ENCODE measurements at places on chromosomes 7 and 10.

- DNase-seq: no peak
Observed at GRCh38 chr7:92413550-92413949, 33.7 kb upstream of the GATAD1 start.

DNA sequence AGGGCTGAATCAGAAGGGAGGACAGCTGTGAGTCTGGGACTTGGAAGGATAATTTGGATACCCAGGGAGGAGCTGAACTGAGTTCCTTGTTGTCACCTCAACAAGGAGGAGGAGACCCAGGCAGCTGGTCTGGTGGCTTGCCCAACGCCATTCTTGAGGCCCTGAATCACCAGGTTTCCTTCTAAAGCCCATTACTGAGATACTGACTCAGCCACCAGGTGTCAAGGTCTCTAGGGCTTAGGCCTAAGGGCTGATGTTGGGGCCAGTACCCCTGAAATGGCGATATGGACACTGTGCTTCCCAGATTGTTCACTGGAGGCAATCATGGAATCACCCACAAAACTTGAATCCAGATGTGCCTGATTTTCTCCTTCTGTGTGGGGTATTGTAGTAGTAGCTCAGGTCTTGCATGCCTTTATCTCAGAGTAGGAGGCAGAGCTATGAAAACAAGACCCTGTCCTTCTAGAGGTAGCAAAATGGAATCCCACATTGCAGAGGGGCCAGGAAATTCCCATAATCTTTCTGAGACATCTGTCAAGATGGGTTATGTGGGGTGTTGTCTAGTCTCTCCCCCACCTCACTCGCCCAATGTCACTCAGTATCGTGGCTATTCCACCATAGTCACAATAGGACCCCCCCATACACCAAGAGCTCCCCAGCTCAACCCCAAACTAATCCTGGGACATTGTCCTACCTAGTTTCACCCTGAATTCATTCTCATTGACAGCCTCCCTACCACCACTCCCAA lies 1.8 kb upstream of the ATG9B start:
- DNase-seq: no peak

DNA sequence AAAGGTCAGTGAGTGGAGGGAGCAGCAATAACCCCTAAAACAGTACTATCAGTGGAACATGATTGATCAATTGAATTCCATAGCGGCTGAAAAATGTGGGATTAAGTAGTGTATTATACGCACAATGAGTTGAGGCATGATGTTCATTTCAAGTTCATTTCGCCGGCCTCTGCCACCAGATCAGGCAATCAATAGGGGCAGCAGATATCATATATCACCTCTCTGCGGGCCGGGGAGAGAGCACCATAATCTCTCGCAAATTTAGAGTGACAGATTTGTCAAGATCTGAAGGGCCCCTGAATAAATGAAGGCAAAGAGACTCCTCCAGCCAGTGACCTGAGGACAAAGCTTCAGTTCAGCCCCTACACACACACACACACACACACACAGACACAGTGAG lies 58.5 kb downstream of the PAX2 start:
- no peak for DNase-seq

GRCh38 chr10:29603223-29603896 lies 31.4 kb downstream of the SVIL start:
- peak; percentile 13 for DNase-seq

- DNase-seq: peak; percentile 28
Observed at GRCh38 chr7:139618482-139619366, 95.2 kb downstream of the CLEC2L start.

GRCh38 chr10:94133239-94133638 lies 139.5 kb downstream of the PLCE1 start:
- DNase-seq: no peak

- DNase-seq: no peak
Observed at GRCh38 chr7:114428211-114428610, 13.6 kb downstream of the FOXP2 start.

DNA sequence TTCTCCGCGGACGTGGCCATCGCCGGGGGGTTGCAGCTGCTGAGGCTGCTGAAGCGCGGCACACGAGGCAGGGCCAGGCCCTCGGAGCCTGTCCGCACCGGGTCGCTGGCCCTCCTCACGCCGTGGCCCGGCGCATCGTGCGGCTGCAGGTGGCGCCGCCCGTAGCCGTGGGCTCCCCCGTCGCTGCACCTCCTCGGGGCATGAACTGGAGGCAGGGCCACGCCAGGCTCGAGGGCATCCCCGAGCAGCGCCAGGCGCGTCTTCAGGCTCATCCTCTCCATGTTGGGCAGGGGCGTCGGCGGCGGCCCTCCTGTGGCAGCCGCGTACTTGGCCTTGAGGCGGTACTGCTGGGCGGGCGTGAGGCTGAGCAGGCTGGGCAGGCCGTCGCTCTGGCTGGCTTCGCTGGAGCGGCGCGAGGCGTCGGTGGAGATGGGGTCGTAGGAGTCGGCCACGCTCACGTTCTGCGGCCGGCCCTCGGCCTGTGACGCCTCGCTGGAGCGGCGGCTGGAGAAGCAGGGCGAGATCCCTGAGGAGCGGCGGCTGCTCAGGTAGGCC lies 263.1 kb upstream of the INHBA start:
- no peak for DNase-seq

DNA sequence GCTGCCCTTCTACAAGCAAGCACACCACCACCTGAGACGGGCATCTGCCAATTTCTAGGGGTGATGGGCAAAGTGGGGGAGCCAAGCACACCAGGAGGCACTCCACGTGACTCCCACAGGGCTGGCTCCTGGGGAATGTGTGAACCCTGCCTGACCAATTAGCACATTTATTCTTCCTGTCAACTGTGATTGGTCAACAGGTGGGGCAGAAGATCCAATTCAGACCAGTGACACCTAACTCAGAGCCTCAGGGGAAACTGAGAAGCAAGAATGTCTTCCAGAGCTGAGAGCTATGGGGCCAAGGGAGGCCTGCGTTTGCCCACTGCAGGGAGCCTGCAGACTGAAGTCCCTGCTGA lies 15.4 kb downstream of the TMEM273 start:
- DNase-seq: no peak

DNA sequence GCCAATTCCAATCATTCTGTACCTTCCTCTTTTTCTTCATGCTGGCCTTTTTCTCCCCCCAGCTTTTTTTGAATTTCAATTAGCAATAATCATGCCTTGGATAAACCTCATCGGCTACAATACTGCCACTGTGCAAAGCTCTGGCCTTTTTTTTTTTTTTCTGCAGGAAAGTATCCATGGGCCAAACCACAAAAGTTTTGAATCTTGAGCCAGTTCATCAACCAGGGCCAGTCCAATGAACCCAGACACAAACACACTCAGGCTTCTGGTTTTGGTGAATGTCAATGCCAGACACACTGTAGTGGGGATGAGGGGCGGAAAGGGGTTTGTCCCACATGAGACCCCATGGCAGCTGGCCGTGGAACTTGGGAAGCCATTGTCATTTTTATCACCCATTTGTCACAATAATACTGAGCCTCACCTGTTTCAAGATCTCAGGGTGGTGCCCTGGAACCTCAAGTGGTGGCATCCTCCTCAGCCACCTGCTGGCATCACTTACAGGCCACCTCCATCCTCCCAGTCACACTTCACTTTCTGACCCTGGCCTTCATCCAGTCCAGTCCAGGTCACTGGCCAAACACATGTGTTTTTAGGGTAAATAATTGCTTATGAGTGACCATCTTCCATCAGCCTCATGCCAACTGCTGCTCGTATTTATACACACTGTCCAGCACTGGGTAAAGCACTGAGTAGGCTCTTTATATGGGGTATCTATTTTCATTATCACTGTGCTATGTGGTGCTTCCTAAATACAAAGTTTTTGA lies 40.8 kb upstream of the TSPAN33 start:
- DNase-seq: no peak

DNA sequence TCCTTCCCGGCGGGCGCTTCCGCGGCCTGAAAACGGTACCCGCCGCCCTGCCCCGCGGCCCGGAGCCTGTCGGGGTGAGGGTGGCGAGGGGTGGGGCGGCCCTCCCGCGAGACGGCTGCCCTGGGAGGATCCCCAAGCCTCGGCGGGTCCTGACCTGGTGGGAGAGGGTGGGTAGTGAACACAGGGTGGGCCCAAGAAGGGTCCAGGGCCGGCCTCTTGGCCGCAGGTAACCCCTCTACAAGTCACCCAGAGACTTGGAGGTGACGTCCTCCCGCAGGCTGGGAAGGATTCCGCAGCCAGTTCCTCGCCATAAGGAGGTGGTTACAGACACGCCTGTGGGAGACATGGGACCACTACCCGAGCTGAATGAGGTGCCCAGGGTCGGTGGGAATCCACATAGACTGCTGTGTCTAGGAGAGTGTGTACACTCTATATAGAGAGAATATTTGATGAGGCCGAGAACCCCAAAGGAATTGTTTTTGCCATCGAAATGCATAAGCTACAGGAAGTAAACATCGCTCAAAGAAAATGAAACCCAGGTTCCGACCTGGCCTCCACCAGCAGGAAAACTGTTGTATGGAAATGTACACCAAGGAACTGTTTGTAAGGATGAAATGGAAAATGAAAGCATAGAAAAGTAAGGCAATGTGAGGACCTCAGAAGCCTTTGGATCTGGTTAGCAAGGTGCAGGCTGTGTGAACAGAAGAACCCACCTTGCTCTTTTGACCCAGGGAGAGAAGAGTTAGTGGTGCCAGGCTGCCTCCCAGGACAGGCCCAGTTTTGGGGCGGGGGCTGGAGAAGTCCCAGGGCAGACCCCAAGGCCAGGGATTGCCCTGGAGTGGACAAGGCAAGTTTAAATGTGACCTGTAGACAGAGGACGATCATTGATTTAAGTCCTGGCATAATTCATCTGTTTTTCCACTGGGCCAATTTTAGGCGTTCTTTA lies 659 bp downstream of the OPTN start:
- peak; percentile 61 for DNase-seq

DNA sequence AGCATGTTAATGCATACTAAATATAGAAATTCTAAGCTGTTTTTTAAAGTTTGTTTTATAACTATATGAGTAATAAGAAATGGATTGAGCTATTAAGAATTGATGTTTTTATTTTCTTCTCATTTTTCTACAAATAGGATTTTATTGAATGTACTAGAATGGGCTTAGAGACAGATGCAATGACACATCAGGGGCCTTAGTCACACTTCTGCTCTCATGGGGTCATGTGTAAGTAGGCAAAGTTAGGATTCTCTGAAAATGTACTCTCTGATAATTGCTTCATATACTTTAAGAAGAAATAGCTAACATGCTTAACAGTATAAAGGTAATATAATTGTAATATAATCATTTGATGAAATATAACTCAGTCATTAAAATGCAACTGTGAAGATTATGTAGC lies 154.6 kb downstream of the ZNF438 start:
- peak; percentile 29 for DNase-seq

GRCh38 chr10:47022311-47023131 lies 111.3 kb downstream of the PTPN20 start:
- DNase-seq: no peak

DNA sequence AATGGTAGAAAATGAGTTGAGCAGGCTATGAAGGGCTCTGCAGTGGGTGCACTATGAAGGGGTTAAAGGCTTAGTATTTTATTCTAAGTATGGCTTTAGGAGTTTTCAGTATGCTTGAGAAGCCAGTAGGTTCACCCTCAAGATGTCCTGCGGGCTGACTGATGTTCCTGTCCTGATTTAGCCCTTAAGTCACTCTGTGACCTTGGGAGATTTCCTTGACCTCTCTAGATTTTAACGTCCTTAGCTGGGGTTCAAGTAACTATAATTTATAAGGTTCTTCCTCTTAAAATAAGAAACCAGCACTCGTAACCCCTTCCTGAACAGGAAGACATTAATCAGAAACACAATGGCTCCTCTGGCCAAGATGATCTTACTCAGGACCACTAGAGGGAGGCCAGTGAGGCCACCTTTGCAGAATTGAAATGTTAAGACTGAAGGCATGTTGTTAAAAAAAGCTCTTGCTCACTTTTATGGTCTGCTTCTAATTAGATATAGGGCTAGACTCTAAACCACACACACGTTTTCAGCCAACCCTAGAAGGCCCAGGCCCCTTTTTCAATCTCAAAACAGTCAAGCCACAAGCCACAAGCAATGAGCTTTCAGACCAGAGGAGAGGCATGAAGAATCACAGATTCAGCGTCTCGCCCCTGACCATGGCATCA lies 41.9 kb downstream of the CDK1 start:
- no peak for DNase-seq

- DNase-seq: no peak
Observed at GRCh38 chr7:28695300-28696295, 262.5 kb downstream of the TRIL start.

DNA sequence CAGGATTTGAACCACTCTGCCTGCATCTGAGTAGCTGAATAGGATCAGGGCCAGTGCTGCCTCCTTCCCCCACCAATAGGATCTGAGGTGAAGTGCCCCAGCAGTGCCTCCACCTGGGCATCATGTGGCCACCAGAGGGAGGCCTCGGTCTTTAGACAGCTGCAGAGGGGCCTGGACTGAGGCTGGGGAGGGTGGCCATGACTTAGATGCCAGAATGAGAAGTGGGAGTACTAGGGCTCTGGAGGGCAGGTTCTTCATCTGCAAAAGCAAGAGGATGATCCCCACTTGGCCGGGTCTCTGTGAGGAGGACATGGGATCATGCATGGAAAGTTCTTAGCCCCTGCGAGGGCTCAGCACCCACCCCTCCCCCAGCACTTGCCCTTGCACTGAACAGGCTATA lies 56.9 kb downstream of the NEUROG3 start:
- DNase-seq: no peak

DNA sequence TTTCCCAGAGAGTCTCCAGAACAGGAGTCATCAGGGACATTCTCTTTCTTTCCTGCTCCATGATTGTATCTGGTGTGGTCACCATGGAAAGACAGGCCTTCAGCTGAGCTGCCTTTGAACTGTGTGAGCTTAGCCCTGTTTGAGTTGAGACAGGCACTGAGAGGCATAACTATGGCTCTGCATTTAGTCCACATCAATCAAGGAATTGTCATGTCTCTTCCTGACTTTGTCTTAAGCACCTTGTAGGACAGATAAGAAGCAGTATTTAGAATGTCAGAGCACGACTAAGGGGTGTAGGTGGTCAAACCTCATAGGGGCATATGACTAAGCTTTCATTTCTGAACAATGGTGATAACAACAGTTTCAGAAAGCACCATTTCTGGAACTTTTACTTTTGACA lies 53.5 kb downstream of the EPDR1 start:
- DNase-seq: no peak
